T47D (cell line): ENCODE measurements at places on chromosomes 6 and 20.

DNA sequence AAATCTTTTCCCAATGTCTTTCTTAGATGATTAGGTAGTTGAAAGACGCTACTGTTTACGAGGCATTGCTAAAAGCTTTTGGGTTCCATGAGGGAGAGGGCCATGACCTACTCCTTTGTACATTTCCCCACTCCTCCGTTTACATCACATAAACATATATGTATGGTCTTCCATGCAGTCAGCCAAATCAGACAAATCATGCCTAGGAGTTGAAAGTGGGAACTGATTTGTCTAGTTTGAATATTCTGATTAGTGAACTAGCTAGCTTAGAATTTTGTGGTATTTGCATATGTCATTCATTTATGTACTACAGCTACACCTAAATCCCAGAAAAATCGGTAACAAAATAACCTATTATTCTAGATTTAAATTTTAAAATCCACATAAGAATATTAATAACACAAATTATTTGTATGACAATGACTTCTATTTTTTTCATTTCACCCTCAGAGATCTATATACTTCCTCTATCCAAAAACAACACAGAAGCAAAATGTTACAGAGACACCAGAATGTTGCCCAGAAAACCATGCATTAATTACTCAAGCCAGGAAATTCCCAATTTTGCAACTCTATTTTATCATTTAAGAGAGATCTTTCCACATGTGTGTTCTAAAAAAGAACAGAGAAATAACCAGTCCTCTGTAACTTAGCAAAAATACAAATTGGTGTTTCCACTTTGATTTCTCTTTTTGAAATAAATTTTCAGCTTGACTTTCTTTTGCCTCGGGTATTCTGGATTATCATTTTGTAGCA, 231.9 kb downstream of the LAMA2 start:
- DNase-seq = no peak

DNA sequence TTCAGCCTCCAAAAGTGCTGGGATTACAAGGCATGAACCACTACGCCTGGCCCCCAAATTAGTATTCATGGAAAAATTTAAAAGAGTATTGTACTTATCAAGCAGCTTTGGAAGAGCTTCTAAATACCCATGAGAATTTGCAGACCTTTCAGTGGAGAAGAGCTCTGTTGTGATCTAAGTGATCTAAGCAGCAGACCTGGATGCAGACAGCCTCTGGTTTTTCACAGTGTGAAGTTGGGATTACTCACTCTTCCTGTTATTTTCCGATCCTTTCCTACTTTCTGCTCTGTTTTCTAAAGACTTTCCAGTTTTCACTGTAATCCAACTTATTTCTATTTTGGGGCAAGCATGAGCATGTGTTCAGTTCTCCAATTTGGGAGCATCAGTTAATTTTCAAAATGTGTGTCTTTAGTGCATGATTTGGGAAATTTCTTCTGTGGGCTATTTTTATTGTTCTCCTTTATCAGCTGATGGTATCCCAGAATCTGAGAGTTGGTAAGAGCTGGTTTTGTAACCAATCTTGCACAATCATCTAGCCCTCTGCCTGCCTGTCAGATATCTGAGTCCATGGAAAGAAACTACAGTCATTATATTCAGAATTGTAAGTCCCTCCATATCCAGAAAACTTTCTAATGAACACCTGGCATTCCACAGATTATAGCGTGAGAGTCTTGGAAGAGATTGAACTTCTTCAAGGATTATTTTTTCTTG, 207.7 kb upstream of the DTNBP1 start:
- DNase-seq = no peak

DNA sequence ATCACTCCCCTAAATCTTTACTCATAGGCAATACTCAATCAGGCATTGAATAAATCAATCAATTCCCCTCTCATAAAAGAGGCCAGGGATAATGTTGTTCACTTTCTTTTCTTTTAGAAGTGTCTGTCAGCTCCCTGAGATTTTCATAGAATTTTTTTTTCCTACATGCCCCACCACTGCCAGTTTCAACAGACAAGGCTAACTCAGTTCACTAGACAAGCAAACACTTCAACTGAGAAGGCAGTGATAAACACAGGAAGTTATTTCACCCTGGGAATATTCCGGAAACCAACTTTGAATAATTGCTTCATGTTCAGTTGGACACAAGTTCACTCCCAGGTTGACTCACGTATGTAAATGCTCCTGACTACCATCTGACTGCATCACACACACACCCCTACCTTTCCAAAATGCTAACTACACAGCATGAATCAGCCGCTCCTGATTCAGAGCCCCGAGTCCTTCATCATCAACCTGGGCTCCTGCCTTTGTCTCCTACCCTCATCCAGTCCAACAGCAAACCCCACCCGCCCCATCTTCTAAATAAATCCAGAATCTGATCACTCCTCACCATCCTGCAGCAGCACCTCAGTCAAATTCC, 143.9 kb downstream of the BCAS1 start:
- peak; percentile 46 for DNase-seq

GRCh38 chr20:11445161-11445560, 472.5 kb upstream of the BTBD3 start:
- DNase-seq = no peak

DNA sequence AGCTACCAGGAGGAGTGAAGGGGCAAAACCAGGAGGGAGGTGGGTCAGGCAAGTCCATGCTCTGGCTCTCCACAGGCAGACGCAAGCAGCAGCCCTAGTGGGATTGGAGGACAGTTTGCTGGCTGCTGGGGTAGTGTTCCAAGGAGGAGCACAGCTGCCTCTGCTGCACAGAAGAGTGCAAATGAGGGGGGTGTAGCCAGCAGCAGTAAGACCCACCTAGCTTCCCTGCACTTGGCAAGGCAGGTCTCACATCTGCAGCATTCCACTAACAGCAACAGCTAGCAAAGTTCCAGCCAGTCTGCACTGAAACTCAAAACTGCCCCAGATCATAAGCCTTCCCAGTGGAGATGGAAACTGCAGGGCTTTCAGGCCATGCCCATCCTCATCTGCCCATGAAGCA, 405.0 kb downstream of the UTRN start:
- no peak for DNase-seq

- no peak for DNase-seq
These were observed 116.6 kb downstream of the MRPL14 start for GRCh38 chr6:44010411-44011349.

DNA sequence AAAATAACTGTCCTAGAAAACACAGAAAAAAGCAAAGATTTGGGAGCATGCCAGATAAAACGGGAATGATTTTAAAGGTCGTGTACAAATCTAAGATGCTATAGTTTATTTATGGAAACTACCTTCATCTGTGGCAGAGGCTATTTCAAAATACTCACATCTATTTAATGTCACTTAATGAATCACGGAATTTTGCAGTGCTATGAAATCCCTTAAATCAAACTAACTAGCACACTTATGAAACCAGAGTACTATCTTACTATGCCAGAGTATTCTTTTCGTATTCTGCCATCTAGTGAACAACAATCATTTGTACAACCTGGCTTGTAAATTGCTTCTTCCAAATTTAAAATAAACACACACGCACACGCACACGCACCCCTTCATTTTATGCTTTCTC, 77.9 kb upstream of the BMP5 start:
- peak; percentile 30 for DNase-seq

DNA sequence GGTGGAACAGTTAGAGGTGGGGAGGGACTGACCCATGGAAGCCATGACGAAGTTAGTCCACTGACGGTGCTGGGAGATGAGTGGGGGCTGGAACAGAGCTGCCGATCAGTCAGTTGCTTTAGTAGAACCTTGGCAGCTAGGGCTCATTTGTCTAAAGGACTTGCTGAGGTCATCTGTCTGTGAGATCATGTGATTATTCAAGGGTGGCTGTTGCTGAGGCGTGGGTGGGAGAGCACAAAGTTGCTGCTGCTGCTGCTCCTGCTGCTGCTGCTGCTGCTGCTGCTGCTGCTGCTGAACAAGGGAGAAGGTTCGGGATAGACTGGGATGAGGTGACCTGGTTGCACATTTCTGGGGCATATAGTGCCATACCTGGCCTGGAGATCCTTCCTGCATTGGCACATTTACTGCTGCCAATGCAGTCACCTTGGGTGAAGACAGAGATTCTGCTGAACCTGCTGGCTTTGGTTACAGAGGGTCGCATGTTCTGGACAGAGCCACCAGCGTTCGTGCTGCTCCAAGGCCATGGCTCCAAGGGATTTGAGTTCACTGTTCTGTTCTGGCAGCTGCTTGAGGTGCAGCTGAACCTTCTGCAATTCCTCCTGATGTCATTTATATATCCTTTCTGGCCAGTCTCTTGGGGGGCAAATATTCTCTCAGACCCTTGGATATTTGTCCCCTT, 840.5 kb downstream of the HACE1 start:
- no peak for DNase-seq

GRCh38 chr6:22596011-22596410, 26.6 kb downstream of the HDGFL1 start:
- DNase-seq = no peak

DNA sequence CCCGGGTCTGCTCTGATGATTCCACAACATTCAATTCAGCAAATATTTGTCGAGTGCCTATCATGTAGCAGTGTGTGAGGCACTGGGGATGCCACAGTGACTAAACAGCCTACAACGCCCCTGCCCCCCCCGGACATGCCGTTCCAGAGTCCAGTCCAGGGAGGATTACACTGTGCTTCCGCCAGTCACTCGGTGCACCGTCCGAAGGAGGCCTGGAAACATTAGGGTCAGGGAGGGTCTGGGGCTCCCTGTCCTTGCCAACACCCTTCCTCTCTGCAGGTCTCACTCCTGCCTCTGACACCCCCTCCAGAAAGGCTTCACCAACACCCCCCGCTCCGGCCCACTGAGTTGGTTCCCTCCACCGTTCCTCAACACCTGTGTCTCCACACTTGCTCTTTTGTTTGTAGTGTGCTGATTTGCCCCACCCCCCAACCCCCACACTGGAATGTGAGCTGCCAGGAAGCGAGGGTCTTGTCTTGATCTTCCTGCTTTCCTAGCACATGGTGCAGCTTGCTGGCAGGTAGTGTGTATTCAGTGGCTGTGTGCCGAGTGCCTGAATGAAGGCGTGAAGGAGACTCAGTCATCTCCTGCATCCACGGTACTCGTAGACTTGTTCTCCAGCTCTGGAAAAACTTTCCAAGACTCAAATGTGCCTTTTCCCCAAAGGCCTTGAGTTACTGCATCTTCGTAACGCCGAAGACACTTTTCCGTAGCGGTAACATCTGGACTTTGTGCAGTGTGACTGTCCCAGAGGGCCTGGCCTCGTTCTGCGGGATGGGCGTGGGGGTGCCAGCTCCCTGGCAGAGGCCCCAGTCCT, 150.4 kb downstream of the ZDHHC14 start:
- DNase-seq = no peak

DNA sequence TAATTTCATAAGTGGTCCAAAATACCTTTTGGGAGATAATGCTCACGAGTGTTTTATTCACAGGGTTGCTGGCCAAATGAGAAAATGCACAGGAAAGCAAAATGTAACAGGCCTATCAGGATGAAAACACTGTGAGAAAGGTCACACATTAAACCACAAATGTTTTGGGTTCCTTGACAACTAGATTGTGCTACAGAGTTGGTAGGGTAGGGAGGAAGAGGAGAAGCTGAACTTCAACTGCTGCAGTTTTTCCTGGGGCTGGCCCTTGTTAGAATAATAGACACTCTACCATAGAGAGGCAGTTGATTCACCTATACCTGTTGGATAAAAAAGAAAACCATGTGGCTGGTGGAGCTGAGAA, 28.1 kb upstream of the PAQR8 start:
- DNase-seq = no peak

GRCh38 chr6:44478591-44479254, 91.2 kb downstream of the CDC5L start:
- DNase-seq = no peak

- DNase-seq = no peak
These were observed 1.1 kb upstream of the SLC35B2 start for GRCh38 chr6:44258325-44258863.

DNA sequence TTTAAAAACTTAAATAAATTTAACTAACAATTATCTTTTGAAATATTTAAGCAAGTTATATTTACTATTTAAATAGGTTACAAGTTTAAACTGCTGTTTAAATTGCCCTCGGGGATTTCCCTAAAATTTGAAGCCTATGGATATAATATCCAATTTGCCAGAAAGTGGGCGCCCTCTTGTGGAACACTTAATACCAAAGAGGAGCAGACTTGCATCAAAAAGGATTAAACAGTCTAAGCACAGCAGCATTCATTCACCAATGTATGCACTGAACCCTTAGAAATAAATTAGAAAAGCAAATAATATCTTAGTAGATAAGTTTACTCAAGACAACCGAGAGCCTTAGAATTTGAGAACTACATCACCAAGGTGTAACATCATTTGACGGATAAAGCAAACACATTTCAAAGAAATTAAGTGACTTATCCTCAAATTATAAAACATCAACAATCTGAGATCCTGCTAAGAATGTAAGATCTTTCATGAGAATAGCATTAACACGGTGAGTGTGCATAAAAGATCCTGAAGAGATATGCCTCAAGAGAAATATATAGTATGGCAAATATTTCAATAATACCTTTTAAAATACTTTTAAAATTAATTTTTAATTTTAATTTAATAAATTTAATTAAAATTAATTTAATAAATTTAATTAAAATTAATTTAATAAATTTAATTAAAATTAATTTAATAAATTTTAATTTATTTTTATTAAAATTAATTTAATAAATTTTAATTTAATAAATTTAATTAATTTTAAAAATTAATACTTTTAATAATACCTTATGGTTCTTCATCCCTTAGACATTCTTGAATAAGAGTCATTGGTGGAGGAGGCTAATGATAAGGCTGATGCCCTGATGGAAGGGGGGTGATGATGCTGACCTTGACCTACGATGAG, 11.5 kb upstream of the MEP1A start:
- peak; percentile 42 for DNase-seq

DNA sequence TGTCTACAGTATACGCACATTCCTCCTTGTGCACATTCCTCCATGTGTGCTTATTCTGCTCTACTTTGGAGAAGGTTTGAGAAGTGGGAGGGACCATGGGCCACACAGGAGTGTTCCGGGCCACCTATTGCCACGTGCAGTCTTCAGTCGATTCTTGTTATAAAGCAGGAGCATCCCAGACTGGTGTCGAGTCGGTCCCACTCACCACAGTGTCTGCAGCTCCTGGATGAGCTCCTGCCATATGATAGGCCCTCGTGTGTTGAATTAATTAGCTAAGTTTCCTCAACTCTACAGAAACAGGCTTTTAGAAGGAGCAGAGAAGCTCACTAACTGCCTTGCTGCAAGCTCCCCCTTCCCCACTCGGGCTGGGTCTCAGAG, 22.6 kb downstream of the ENTPD6 start:
- no peak for DNase-seq

DNA sequence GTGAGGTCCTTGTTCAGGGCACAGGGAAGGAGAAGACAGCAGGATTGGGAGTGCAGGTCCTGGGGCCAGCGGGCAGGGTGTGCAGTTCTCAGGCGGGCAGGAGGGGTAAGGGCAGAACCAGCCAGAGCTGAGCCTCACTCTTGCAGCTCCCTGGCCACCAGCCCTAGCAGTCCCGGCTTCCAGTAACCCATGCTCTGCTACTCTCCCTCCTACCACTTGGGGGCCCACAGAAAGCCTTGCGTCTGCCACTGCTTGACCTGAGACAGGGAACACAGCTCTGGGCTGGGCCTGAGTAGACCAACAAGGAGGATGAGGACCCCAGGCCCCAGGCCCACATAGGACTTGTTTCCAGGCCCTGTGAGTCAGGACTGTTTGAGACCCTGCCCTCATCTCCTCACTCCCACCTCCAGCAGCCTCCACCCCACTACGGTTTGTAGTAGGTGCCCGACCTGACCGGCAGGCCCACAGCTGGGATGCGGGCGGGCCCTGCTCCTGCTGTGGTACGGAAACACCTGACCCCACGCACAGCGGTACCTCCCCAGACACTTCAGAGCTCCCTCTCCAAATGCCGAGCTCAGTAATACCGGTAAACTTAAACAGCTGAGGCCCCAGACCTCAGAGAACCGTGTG, 39.2 kb downstream of the KCNK5 start:
- peak; percentile 55 for DNase-seq
